ENCODE measurements at places on chromosomes 1 and 21.

DNA sequence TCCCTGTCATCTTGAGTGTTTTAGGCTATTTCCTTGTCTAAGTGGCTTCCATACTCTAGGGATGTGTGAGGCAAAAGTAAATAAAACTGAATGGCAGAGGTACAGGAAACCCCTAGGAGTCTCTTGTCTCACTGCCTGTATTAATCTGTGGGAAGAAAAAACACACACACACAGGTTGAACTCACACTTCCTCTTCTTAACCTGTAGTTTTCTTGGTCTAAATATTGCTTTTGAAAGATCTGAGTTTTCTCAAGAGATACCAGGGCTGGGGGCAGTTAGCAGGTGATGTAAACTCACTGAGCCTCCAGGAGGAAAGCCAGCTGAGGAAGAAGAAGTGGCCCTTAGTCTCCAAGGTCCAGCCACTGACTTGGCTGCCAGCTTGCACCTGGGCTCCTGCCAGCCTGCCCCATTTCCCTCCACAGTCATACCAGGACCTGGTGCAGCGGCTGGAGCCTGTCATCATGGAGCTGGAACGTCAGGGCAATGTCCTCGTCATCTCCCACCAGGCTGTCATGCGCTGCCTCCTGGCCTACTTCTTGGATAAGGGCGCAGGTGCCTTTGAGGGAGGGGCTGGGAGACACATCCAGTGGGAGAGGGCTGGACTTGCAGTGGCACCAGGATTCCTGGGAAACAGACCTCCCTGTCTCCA is 16.9 kb downstream of the PFKFB2 start:
- DNase-seq = no peak

DNA sequence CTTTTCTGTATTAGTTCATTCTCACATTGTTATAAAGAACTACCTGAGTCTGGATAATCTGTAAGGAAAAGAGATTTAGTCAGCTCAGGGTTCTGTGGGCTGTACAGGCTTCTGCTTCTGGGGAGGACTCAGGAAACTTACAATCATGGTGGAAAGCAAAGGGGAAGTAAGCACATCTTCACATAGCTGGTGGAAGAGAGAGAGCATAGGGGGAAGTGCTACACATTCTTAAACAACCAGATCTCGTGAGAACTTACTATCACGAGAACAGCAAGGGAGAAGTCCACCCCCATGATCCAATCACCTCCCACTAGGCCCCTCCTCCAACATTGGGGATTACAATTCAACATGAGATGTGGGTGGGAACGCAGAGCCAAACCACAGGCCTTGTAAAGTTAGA is 37.9 kb upstream of the AHCTF1 start:
- peak; percentile 9 for DNase-seq

DNA sequence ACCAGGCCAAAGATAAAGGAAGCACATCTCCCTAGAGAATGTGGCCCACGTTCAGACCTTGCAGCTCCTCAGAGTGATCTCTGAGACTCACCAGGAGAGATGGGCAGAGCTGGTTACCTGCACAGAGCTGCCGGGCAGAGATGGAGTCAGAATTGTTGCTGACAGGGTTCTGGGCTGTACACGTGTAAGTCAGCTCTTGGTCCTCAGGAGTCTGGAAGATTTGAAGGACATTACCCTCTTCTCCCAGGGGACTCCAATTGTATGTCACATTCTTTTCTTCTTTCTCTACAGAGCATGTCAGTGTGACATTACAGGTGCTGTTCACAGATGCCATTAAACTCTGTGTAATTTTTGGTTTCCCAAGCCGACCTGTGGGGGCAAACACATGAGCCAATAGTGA is 25.5 kb downstream of the CD84 start:
- DNase-seq = no peak

DNA sequence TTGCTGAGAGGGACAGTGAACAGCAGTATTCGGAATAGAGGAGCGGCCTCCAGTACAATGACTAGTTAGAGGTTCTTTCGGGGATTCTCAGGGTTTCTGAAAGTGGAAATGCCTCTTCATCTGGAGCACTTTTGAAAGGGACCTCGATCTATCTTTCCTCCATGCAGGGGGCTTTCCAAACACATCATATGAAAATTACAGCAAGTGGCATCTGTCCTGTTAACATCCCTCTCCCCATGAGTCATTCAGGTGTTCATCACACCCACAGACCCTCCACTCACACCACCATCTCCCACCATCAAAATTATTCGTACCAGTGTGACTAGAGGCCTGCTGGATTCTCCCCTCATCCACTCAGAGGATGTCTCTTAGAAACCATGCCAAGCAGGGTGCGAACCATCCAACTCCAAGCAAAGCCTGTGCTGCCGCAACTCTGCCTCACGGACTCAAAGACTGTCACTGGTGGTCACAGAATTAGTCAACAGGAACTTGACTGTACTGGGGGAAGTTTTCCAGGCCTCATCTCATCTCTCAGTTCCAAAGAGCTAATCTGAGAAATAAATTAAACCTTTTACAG is 211.1 kb downstream of the MRPL39 start:
- DNase-seq = no peak

GRCh38 chr1:115052454-115053083 is 22.9 kb downstream of the TSHB start:
- peak; percentile 80 for DNase-seq

DNA sequence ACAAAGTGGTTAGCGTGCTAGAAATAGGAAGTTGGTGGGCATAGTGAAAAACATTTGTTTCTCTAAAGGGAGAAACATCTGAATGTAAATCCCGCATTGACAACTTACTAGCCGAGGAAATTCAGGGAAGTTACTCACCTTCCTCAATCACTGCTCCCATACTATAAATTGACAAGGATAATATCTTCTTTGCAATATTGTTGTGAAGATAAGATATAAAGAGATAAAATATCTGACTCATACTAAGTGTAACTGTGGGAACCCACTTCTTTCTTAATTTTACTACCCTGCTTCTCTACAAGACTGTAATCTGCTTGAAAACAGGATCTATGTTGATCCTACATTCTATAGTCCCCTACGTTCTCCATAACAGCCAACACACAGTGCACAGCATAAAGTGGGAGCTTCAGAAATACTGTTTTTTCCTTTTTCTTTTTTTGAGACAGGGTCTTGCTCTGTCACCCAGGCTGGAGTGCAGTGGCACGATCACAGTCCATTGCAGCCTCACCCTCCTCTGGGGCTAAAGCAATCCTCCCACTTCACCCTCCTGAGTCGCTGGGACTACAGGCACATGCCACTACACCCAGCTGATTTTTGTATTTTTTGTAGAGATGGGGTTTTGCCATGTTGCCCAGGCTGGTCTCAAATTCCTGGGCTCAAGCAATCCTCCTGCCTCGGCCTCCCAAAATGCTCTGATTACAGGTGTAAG is 57.4 kb upstream of the C1orf21 start:
- peak; percentile 3 for DNase-seq

Measured in suppressor macrophage (primary cell).